ENCODE measurements at places on chromosomes 6 and 20.

DNA sequence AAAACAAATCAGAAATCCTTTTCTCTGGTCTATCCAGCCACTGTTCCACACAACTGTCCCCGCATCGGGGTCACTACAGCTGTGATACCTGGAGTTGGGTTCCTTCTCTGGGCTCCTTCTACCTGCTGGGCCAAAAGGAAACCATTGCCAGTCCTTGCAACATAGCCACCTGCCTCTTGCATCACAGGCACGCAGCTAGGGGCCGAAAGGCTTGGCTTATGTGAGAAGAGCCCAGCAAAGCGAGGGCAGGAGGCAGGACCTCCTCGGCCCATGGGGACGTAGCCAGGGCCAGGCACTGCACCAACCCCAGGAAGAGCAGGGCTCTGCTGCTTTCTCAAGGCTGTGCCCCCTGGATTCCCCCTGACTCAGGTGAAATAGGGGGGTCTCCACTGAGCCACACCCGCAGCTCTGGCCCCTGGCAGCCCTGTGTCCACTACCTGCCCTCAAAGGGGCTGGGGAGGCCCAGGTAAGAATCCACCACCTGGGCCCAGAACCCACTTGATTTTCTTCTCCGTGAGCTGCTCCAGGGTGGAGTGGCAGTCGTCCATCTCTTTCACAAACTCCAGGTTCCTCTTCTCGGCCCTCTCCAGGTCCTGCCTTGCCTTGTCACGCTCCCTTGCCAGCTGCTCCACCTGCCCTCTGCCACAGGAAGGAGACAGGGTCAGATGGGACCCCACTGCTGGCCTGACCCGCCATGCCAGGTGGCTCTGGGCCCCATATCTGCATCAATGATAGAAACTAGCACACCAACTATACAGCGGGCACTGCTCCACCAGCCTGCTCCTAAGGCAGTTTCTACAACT is 88.9 kb downstream of the GINS1 start:
- DNase-seq = no peak

DNA sequence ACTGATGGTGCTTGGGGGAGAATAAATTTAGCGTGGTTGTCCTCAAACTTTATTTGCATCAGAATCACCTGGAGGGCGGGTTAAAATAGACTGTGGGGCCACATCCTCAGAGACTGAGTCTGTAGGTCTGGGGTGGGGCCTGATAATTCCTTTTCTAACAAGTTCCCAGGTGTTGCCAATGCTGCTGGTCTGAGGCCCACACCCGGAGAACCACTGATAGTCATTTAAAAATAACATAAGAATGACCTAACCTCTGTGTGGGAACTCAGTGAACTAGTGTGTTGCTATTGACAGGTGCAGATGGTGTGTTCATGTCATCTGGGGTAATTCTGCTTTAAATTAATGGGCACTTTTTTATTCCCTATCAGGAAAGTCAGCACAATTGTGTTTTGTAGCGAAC is 64.8 kb downstream of the RTN4IP1 start:
- DNase-seq = no peak

- no peak for DNase-seq
Measured at GRCh38 chr6:105795913-105796517, 290.1 kb upstream of the PRDM1 start.

DNA sequence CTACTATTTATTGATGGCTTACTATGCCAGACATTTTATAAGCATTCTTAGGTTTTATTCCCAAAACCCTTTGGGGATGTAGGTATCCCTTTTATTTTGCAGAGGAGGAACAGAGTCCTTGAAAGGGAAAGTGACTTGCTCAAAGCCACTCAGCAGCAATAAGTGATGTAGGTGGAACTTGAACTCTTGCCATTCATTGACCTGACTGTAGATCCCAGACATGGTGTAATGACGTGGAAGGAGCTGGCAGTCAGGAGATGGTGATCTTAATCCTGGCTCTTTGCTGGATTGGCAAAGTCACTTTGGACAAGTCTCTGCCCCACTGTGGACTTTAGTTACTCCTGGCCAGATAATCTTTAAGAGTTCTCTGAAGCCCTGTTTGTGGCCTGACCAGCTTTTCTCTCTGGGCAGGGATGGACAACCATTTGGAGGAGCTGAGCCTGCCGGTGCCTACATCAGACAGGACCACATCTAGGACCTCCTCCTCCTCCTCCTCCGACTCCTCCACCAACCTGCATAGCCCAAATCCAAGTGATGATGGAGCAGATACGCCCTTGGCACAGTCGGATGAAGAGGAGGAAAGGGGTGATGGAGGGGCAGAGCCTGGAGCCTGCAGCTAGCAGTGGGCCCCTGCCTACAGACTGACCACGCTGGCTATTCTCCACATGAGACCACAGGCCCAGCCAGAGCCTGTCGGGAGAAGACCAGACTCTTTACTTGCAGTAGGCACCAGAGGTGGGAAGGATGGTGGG is 1.6 kb downstream of the DBNDD2 start:
- DNase-seq = no peak

- no peak for DNase-seq
Measured at GRCh38 chr6:20126102-20126752, 86.0 kb downstream of the MBOAT1 start.

DNA sequence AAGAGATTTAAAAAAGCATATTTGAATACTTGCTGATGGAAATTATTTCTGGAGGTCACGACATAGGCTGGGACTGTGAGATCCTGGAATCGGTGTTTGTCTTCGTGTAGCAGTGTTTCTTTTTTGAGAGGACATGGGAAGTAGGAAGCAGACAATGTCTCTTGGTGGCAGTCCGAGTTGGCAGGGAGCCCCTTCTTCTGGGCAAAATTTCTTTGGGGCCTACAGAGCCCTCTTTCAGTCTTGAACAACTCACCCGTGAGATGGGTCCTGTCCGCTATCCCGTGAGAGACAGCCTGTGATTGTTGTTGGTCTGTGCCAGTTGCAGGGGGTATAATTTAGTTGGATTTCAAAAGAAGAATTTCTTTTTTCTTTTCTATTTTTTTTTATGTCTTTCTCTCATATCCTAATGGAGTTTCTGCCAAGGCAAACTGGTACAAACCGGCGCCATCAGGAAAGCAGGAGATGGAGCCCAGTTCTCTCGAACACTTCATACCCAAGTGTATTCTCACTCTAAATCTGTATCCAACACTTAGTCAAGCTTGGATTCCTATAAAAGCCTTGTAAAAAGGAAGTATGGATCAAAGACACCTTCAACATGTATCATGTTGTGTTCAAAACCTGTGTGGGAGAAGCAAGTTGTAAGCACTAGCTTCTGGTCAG is 785.1 kb downstream of the MAFB start:
- no peak for DNase-seq

- DNase-seq = no peak
Measured at GRCh38 chr6:134431421-134431859, 113.5 kb upstream of the SGK1 start.

DNA sequence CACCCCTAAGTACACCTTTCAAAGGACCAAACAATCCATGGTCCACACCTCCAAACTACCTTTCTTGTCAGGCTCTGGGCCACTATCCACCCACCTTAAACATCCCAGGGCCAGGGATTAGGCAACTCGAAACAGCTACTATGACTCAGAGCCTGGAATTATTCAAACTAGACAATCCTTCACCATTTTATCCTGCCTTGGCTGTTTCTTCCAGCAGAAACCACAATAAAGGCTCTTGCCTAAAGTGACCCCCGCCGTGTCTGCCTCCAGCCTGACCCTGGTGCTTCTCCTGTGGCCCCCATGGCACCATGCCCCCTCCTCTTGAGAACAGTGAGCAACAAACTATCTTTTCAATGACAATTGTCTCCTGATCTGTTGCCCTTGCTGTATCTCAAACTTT is 195.5 kb downstream of the EPM2A start:
- DNase-seq = no peak

GRCh38 chr6:19083801-19084200 is 696.7 kb downstream of the RNF144B start:
- DNase-seq = no peak

Measured in CD4-positive, alpha-beta memory T cell (primary cell).